ENCODE measurements at places on chromosomes 16 and 17. TPM values are rescaled to one million over a fixed set of nuclear protein-coding genes. Genes with fewer than 3 reads are reported as not detected.

- H3K36me3 ChIP-seq: peaks cover 2% of the 10 kb centered on the region
- no peak for DNase-seq
- H3K27me3 ChIP-seq: peaks cover under 1% of the 10 kb centered on the region
- no peak overlapping the region for H3K27ac ChIP-seq
- H3K4me3 ChIP-seq: no peak overlapping the region
Measured at GRCh38 chr17:43581613-43582012, 35.5 kb upstream of the ETV4 start.

GRCh38 chr16:27748868-27749546, 199.1 kb downstream of the KATNIP start:
- H3K4me3 ChIP-seq: no peak overlapping the region
- no peaks in the 10 kb centered on the region for H3K27me3 ChIP-seq
- H3K27ac ChIP-seq: peak overlapping the region; percentile 38
- H3K36me3 ChIP-seq: peaks cover 11% of the 10 kb centered on the region

The CLEC18C gene
- total RNA-seq: 0.34 TPM

GRCh38 chr17:62219221-62219899, 154.3 kb upstream of the MED13 start:
- H3K27me3 ChIP-seq: peaks cover under 1% of the 10 kb centered on the region
- DNase-seq: no peak
- no peak overlapping the region for H3K27ac ChIP-seq
- no peak overlapping the region for H3K4me3 ChIP-seq
- H3K4me1 ChIP-seq: no peaks in the 10 kb centered on the region

GRCh38 chr17:80460429-80460834, 16.0 kb downstream of the NPTX1 start:
- peaks cover 1% of the 10 kb centered on the region for H3K36me3 ChIP-seq
- H3K4me3 ChIP-seq: no peak overlapping the region
- H3K27ac ChIP-seq: peak overlapping the region; percentile 47
- DNase-seq: no peak

The TMC7 gene
- 1.6 TPM for total RNA-seq

DNA sequence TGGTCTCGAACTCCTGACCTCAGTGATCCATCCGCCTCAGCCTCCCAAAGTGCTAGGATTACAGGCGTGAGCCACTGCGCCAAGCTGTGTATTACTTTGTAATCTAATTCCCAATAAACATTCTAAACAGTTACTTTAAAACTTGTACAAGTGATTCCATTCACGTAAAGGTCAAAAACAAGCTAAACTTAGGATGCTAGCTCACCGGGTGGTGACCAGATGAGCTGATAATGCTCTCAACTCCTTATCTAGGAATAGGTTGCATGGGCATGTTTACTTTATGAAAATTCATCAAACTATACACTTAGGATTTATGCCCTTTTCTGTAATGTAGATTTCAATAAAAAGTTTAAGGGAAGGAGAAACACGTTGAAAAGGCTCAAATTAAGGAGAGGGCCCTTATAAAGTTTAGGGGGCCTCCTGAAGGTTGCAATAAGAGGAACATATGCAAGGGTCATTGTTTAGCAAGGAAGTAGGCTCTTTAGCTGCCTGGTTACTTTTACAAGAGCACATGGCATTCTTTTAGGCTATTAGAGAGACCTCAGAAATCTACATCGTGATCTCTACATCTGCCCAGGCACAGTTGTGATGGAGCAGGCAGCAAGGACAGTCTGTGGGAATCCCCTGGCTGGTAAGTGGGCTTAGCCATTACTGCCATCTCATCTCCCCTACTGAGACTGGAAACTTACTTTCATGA, 13.3 kb downstream of the CDR2 start:
- peak overlapping the region; percentile 8 for H3K27ac ChIP-seq
- H3K36me3 ChIP-seq: peaks cover 19% of the 10 kb centered on the region
- no peak overlapping the region for H3K4me3 ChIP-seq
- peaks cover 47% of the 10 kb centered on the region for H3K4me1 ChIP-seq

GRCh38 chr16:57017251-57017650, 27.9 kb downstream of the NLRC5 start:
- no peak for DNase-seq
- no peaks in the 10 kb centered on the region for H3K27me3 ChIP-seq
- no peak overlapping the region for H3K4me3 ChIP-seq
- peaks cover 13% of the 10 kb centered on the region for H3K36me3 ChIP-seq
- H3K27ac ChIP-seq: no peak overlapping the region

The ZFP90 gene
- total RNA-seq: 32.5 TPM

GRCh38 chr16:80804526-80805383, at the start of gene CDYL2:
Gene CDYL2, minus strand, starts transcription at chr16:80804598. Its CDS starts 425 bp downstream, at chr16:80804173.
- no peak for DNase-seq
- H3K36me3 ChIP-seq: no peaks in the 10 kb centered on the region
- peaks cover 12% of the 10 kb centered on the region for H3K27me3 ChIP-seq
- peak within 1 kb of the TSS; percentile 82 for H3K4me3 ChIP-seq
- no peaks in the 10 kb centered on the region for H3K4me1 ChIP-seq

The KLHL10 gene
- total RNA-seq: 0.67 TPM

DNA sequence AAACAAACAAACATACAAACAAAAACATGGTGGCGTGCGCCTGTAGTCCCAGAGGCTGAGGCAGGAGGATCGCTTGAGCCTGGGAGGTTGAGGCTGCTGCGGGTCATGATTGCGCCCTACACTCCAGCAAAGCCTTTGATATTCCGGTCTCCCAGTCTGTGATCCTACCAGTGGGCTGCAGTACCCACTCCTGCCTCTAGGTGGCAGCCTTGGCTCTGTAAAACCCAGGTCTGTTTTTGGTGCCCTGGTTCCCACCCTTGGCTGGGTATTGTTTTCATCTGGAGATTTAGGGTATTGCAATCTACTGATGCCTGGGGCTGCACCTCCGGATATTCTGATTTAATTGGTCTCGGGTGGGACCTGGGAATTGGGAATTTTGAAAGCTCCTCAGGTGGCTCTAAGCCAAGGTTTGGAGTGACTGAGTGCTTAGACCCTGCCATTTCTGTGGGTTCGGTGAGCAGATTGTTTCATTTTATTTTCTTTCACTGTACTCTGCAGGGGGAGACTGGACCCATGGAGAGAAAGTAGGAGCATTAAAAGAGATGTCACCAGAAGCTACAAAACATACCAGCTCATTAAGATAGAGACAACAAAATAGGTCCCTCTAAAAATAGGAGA, 40.5 kb downstream of the MYH3 start:
- H3K4me3 ChIP-seq: no peak overlapping the region
- peaks cover 21% of the 10 kb centered on the region for H3K4me1 ChIP-seq
- no peaks in the 10 kb centered on the region for H3K27me3 ChIP-seq
- H3K27ac ChIP-seq: no peak overlapping the region
- no peaks in the 10 kb centered on the region for H3K36me3 ChIP-seq

The HID1 gene
- total RNA-seq: 4.7 TPM

- no peaks in the 10 kb centered on the region for H3K27me3 ChIP-seq
- H3K36me3 ChIP-seq: no peaks in the 10 kb centered on the region
- no peak for DNase-seq
- H3K4me3 ChIP-seq: no peak overlapping the region
Measured at GRCh38 chr16:81467072-81467471, 22.5 kb downstream of the CMIP start.

DNA sequence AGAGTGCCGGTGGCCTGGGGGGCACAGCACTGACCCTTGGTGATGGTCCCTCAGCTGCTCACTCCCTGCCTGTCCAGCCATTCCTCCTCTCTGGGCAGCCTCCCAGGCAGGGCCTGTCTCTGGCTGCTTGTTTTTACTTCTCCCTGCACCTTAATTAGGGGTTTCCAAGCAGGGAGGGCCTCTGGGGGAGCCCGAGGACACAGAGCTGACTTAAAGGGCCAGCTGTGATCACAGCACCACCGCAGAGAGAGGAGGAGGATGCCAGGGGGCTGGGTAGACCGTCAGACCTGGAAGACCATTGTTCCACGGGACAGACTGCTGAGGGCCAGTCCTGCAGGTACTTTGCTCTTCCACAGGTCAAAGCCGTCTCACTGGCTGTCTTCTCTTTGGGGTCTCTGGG, 1.2 kb upstream of the DPH1 start:
- peaks cover 27% of the 10 kb centered on the region for H3K4me1 ChIP-seq
- no peak overlapping the region for H3K27ac ChIP-seq
- H3K4me3 ChIP-seq: no peak overlapping the region
- no peak for DNase-seq
- H3K36me3 ChIP-seq: no peaks in the 10 kb centered on the region

DNA sequence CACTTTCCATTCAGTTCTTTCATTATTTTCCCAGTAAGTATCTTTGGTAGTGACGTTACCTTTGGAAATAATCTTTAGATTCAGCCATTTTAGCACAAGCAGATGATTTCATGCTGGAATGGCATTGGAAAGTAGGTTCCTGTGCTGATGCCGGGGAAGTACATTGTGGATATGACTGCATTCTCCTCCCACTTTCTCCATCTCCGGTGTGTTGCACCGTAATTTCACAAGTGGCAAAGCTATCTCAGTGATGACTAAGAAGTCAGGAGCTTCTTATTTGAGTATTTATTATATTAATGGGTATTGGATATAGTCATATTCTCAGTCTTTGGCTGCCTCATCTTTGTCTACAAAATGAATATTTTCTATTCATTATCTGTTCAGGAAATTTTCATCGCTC, 69.8 kb downstream of the MRTFB start:
- peaks cover 3% of the 10 kb centered on the region for H3K36me3 ChIP-seq
- no peak overlapping the region for H3K4me3 ChIP-seq
- no peaks in the 10 kb centered on the region for H3K27me3 ChIP-seq
- H3K4me1 ChIP-seq: peaks cover 8% of the 10 kb centered on the region
- no peak for DNase-seq
- H3K27ac ChIP-seq: no peak overlapping the region

The GFAP gene
- total RNA-seq: 1.0 TPM

- H3K27me3 ChIP-seq: no peaks in the 10 kb centered on the region
- H3K36me3 ChIP-seq: no peaks in the 10 kb centered on the region
- no peak for DNase-seq
- peaks cover 50% of the 10 kb centered on the region for H3K4me1 ChIP-seq
- no peak overlapping the region for H3K4me3 ChIP-seq
Measured at GRCh38 chr16:65309354-65309753, 187.5 kb upstream of the CDH11 start.

All from chondrocyte (in vitro differentiated cells).